A549 treated with RU486 at 1 μM for 4 hours (cell line): ENCODE measurements at places on chromosomes 11 and 22. TPM values are rescaled to one million over a fixed set of nuclear protein-coding genes. Genes with fewer than 3 reads are reported as not detected.

SYTL2 gene
- total RNA-seq = 13.1 to 30.4 TPM (median 15.4 TPM) in 5 replicates

GLYATL2 gene
- total RNA-seq = not detected in 5 replicates

PRAME gene
- 98.9 to 108 TPM (median 104 TPM) in 5 replicates for total RNA-seq

ZPR1 gene
- total RNA-seq = 51.3 to 65.0 TPM (median 56.8 TPM) in 5 replicates

LZTR1 gene
- 11.8 to 19.9 TPM (median 17.4 TPM) in 5 replicates for total RNA-seq

ACRV1 gene
- not detected in 5 replicates for total RNA-seq
